ENCODE measurements at places on chromosomes 6 and 20. TPM values are rescaled to one million over a fixed set of nuclear protein-coding genes. Genes with fewer than 3 reads are reported as not detected.
A peak's percentile ranks its signal among the peaks of the same experiment; 100 is the strongest.

The ZBP1 gene
- 0.32 TPM for total RNA-seq

The NOTCH4 gene
- total RNA-seq, result 0.48 TPM

The SRPK1 gene
- 149 TPM for total RNA-seq

The BPIFB4 gene
- total RNA-seq, result not detected

The SGK2 gene
- 0.25 TPM for total RNA-seq

The BTN1A1 gene
- total RNA-seq, result not detected

The COQ3 gene
- total RNA-seq, result 12.9 TPM

The RPL7L1 gene
- 151 TPM for total RNA-seq

The MYH7B gene
- 0.34 TPM for total RNA-seq

- no peaks in the 10 kb centered on the region for H3K36me3 ChIP-seq
- peak overlapping the region; percentile 83 for H3K27ac ChIP-seq
- peak; percentile 23 for DNase-seq
- peaks cover 44% of the 10 kb centered on the region for H3K4me1 ChIP-seq
- peaks cover 5% of the 10 kb centered on the region for H3K27me3 ChIP-seq
These were observed 1.4 kb downstream of the QKI start for GRCh38 chr6:163415620-163416556.

DNA sequence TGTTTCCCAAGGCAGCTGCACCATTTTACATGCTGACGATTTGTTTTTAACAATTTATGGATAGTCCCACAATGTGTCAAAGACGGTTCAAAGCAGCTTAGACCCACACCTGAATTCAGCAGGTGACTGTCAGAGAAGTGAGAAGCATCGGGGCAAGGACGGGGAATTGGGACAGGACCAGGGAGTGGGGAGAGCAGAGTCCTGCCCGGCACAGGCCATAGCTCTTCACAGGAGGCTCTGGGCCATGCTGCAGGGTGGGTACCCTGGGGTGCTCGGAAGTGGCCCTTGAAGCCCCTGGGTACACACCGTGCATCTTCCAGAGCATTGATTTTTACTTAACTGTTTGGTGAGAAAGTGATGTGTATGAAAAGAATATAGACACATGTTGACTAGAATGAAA is 33.2 kb upstream of the PHACTR3 start:
- no peak for DNase-seq
- H3K27ac ChIP-seq, result no peak overlapping the region
- no peaks in the 10 kb centered on the region for H3K36me3 ChIP-seq
- peaks cover 1% of the 10 kb centered on the region for H3K4me1 ChIP-seq

DNA sequence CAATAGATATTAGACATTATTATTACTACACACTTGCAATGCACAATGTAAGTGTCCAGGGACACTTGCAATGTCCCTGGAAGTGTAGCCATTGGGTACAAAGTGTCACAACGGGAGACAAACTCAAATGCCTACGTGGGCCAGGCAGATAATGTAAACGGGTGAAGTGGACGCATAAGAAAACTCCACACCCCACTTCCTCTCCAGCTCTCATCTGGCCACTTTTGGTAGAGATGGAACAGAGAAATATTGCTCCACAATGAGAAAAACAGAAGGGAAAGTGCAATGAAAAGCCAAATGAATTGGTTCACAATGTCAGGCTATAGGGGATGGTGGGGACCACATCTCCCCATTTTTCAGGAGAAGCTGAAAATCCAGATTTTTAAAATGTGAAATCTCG is 9.4 kb downstream of the SULF2 start:
- peaks cover 1% of the 10 kb centered on the region for H3K27me3 ChIP-seq
- H3K4me3 ChIP-seq, result no peak overlapping the region
- no peak overlapping the region for H3K27ac ChIP-seq
- H3K4me1 ChIP-seq, result no peaks in the 10 kb centered on the region

GRCh38 chr6:10655508-10656055 is 38.8 kb downstream of the C6orf52 start:
- peak overlapping the region; percentile 18 for H3K4me3 ChIP-seq
- peaks cover 10% of the 10 kb centered on the region for H3K4me1 ChIP-seq
- H3K27ac ChIP-seq, result no peak overlapping the region
- no peaks in the 10 kb centered on the region for H3K36me3 ChIP-seq

DNA sequence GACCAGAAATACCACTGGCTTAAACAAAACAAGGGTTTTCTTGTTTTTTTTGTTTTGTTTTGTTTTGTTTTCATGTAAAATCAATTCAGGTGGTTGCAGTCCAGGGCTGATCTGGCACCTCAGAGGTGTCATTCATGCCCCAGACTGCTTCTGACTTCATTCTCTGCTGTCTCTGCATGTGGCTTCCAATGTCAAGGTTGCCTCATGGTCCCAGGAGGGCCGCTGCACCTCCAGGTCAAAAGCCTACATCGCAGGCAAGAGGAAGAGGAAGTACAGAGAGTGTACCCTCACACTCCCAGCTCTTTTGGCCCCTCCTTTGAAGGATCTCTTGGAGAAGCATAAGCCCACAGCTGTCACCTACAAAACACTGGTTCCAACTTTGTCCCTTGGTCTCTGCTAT is 1.4 kb upstream of the BTN3A1 start:
- H3K4me3 ChIP-seq, result no peak overlapping the region
- no peaks in the 10 kb centered on the region for H3K27me3 ChIP-seq
- H3K36me3 ChIP-seq, result peaks cover 23% of the 10 kb centered on the region
- H3K27ac ChIP-seq, result peak overlapping the region; percentile 98

GRCh38 chr6:40541556-40542174 is 45.5 kb downstream of the LRFN2 start:
- no peaks in the 10 kb centered on the region for H3K36me3 ChIP-seq
- no peaks in the 10 kb centered on the region for H3K4me1 ChIP-seq
- no peak for DNase-seq
- peaks cover 2% of the 10 kb centered on the region for H3K27me3 ChIP-seq

DNA sequence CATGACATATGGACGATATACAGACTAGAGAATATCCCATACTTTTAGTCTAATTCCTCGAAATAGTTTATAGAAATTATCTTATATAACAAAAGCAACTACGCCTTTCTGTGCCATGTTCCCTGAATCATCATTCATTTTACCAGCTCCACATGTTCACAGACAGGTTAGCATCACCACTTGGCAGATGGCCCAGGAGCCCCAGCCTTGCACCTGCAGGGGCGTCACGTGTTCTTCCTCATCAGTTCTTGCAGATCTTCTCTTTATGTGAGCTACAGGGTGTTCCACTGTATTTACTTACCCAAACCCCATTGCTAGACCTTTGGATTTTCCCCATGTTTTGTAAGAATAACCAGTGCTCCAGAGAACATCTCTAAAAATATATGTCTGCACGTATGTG is 12.6 kb upstream of the BNIP5 start:
- H3K27ac ChIP-seq, result no peak overlapping the region
- H3K4me1 ChIP-seq, result peaks cover 2% of the 10 kb centered on the region
- DNase-seq, result no peak
- peaks cover 35% of the 10 kb centered on the region for H3K27me3 ChIP-seq

- H3K4me1 ChIP-seq, result peaks cover 31% of the 10 kb centered on the region
- H3K27me3 ChIP-seq, result peaks cover 14% of the 10 kb centered on the region
- peak overlapping the region; percentile 74 for H3K4me3 ChIP-seq
- no peak for DNase-seq
- H3K27ac ChIP-seq, result peak overlapping the region; percentile 59
- H3K36me3 ChIP-seq, result peaks cover 17% of the 10 kb centered on the region
These were observed 572 bp upstream of the ZDHHC14 start for GRCh38 chr6:157380458-157380778.

DNA sequence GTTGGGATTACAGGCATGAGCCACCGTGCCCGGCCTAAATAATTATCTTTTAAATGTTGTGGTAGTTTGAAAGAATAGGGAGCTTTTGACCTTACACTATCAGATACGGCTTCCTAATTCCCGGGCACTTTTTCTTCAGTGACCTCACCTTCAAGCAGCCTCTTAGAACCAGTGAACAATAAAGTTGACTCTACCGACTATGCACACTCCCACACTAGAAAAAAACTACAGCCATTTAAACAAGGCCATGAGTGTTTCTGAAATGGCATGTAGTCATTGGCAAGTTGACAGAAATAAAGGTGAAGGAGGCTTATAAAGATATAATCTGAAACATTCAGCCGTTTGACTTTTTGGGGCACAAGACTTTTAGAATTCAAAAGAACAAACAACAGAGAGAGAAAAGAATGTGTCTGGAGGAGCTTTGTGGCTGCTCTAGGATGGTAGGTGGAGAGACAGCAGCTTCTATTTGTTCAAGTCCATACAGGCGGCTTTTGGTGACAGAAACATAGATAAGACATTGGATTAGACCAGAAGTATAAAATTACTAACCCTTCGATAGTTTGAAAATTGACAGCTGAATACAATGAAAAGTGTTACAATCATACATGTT is 75.2 kb downstream of the GJA1 start:
- H3K27ac ChIP-seq, result no peak overlapping the region
- H3K27me3 ChIP-seq, result no peaks in the 10 kb centered on the region

DNA sequence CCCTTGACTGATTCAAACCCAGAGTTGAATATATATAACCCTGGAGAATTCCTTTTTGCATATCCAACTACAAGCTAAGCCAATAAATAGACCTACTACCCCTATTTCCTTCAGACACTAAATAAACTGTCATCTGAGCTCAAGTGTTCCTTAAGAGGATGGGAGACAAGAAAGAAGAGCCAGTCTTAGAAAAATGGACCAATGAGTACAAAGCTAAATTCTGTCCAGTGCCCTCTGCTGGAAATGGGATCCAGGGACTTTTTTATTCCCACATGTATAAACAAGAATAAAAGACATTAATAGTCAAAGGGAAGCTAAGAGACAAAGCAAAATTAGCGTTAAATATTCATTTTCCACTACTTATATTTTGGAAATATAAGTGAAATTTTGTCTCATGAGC is 4.8 kb downstream of the PPP1R10 start:
- H3K36me3 ChIP-seq, result peaks cover 95% of the 10 kb centered on the region
- H3K27me3 ChIP-seq, result peaks cover 2% of the 10 kb centered on the region
- H3K4me3 ChIP-seq, result no peak overlapping the region
- peaks cover 54% of the 10 kb centered on the region for H3K4me1 ChIP-seq

DNA sequence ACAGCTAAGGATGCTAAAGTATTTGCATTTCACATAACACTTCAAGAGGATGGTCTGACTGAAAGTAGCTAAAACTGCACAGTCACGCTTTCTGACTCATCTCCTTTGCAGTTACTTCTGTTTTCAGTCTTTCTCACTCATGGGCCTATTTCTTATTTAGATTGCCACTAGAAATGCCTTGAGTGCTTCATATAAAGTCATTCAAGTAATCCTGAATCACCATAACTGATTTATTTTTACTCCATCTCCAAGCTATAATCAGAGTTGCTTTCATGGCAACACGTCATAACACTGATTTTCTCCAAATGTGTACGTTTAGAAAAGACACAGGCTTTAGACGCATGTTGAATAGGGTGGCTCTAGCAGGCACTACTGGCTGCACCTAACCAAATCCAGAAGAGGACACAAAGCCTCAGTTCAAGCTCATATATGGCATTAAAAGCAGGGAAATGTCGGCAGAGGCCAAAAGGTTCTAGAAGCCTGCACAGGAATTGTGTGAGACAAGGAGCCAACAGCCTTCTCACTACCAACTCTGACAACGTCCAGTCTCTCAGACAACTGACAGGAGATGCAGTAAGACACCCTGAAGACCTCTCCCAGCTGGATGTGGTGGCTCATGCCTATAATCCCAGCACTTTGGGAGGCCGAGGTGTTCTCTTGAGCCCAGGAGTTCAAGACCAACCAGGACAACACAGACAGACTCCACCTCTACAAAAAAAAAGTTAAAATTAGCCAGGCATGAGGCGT is 64.1 kb upstream of the BEND6 start:
- no peaks in the 10 kb centered on the region for H3K36me3 ChIP-seq
- peaks cover 18% of the 10 kb centered on the region for H3K4me1 ChIP-seq
- DNase-seq, result no peak
- no peak overlapping the region for H3K27ac ChIP-seq

DNA sequence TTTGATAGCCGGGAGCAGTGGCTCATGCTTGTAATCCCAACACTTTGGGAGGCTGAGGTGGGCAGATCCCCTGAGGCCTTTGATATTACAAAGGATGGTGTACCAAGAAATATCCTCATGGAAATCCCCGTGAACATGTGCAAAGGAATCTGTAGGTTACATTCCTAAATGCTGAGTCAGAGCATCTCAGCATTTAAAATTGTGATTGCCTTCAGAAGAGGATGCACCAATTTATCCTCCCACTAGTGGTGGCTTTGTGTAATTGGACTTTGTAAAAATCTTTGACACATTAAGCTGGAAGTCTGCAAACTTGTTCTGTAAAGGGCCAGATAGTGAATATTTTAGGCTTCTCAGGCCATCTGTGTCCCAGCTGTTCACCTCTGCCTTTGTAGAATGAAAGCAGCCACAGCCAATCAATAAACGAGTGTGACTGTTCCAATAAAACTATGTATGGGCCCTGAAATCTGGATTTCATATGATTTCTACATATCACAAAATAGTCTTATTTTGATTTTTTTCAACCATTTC is 11.8 kb downstream of the TMEM14B start:
- H3K27ac ChIP-seq, result no peak overlapping the region
- DNase-seq, result no peak
- H3K4me3 ChIP-seq, result no peak overlapping the region
- H3K27me3 ChIP-seq, result no peaks in the 10 kb centered on the region

DNA sequence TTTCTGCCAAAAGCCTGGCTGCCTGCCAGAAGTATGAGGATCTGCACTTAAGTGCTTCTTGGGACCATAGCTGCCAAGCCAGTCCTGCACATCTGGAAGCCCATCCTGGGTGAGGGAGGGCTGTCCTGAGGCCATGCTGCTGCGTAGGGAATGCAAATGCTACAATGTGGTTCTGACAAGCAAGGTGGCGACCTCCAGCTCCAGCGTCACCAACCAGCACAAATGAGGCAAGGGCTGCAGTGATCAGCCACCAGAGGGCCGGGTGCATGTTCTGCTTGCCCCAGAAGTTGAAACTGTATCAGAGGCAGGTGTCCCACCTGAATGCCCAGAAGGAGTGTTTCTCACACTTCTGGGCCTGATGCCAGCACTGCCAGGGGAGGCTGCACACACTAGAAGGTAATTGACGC is 99.1 kb upstream of the KCNQ5 start:
- H3K27me3 ChIP-seq, result peaks cover 9% of the 10 kb centered on the region
- H3K4me1 ChIP-seq, result no peaks in the 10 kb centered on the region
- H3K4me3 ChIP-seq, result no peak overlapping the region
- no peak overlapping the region for H3K27ac ChIP-seq

DNA sequence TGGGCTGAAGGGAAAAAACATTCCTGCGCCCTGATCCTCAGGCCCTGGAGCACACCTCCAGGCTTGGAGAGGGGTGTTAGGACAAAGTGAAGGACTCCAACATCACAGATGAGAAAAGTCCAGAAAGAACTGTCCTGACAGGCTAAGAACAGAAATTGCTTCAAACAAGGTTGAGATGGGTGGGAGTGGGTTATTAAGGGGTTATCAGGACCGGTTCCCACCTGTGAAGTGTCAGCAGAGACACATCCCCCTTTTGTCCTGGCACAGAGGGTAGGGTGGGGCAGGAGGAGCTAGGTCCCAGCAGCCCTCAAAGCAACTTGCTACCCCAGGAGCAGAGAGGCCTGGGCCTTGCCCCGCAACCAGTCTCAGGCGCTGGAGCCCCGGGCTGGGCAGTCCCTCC is 3.5 kb downstream of the SPDEF start:
- H3K27me3 ChIP-seq, result no peaks in the 10 kb centered on the region
- no peak overlapping the region for H3K27ac ChIP-seq
- no peaks in the 10 kb centered on the region for H3K36me3 ChIP-seq
- H3K4me3 ChIP-seq, result no peak overlapping the region
- no peak for DNase-seq

- H3K4me3 ChIP-seq, result no peak overlapping the region
- H3K36me3 ChIP-seq, result no peaks in the 10 kb centered on the region
- no peak overlapping the region for H3K27ac ChIP-seq
- peaks cover 1% of the 10 kb centered on the region for H3K27me3 ChIP-seq
These were observed 78.7 kb downstream of the GMDS start for GRCh38 chr6:2166717-2167116.
